ENCODE measurements at places on chromosomes 16 and 17.

GRCh38 chr16:4898811-4899473 lies 38.0 kb downstream of the PPL start:
- DNase-seq = no peak

DNA sequence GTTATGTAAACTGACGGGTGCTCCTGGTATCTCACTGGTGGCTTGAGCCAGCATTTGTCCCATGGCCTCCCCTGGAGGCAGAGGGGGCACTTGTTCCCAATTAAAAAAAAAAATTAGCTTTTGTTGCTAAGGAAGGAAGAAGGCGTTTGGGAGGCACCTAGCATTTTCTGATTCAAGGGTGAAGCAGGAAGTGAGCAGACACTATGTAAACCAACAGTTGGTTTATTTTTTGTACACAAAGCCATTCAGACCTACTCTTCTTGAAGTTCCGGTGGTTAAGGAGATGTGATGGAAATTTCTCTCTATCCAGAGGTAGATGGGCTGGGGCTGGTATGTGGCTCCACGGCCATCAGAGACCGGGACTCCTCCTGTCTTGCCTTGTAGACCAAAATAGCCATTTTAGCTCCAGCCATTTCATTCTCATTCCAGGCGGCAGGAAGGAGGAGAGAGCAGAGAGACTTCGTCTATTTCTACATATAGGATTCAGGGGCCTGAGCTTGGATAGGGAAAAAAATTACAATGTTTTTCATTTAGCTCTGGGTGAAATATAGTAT lies 103.0 kb downstream of the SNX29 start:
- no peak for DNase-seq

GRCh38 chr16:1926271-1926670 lies 8.1 kb upstream of the HS3ST6 start:
- DNase-seq = no peak

DNA sequence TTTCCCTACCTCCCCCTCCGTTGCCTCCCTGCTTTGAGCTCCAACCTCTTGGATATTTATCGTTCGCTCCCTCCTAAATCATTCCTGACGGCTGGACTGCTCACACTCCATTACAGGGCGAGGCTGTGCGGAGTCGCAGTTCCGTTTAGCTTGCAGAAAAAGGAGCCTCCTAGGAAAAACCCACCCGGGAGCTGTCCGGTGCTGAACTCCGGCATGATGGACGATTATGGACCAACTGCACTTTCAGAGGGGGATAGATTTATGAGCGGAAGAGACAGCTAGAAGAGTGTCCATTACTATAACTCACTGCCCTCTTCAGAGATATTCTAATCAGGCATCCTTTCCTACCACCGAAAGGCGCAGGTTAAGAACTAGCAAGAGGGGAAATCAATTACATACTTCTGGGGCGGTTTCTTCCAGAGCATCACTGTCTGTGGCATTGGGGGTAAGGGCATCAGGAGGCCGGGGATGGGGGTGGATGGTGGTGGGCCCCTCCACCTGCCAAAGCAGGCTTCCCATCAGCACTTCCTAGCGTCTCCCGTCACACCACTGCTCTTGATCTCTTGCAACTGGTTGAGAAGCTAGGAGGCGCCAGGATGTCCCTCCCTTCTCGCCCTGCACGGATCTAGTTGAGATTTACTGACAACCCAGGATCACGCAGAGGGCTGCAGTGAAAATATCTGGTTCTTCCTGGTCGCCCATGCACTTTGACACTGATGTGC lies 251.2 kb downstream of the ENGASE start:
- DNase-seq = no peak

DNA sequence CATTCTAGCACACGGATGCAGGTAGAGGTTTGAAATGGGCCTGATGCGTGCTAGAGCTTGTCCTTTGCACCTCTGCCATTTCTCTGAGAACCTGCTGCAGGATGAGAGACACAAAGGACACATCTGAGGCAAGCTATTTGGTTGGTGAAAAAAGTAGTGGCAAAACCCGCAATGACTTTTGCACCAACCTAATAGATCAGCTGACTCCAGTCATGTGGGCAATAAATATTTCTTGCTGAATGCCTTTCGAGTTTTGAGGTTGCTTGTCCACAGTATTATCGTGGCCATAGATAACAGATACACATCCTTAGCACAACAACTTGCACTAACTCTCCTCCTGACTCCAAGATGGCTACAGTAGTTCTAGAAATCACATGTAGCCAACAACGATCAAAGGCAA lies 57.8 kb upstream of the ZNF423 start:
- no peak for DNase-seq

GRCh38 chr17:14772776-14773175 lies 471.9 kb downstream of the HS3ST3B1 start:
- DNase-seq = no peak

- DNase-seq = no peak
Observed at GRCh38 chr16:84109598-84110335, 7.0 kb downstream of the MBTPS1 start.

DNA sequence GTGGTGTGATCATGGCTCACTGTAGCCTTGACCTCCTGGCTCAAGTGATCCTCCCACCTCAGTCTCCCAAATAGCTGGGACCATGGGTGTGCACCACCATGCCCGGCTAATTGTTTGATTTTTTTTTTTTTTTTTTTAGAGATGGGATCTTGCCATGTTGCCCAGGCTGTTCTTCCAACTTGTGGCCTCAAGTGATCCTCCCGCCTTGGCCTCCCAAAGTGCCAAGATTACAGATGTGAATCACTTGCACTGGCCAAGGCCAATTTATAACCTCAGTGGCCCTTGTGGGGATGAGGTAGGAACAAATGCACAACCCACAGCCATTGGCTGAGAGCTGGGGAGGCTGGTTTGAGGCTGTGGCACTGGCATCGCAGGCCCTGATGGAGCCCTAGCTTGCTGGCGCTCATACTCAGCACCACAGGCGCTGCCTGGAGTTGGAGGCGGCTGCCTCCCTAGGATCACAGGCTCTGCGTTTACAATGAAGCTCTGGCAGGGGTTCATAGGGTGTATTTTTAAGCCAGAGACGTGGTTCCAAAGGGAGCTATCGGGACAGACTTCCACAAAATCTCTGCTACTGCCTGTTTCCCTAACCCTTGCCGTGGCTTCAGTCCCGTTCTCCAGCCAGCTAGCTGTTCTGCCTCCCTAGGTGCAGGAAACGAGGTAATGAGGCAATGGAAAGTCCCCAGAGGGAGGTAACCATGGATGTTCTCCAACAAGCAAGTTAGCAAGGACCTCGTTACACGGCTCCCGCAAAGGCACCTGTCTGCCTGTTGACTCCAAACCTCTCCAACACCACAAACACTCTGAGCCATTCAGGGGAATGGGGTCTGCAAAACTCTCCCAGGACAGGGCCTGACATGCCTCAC lies 2.9 kb downstream of the ABCA3 start:
- DNase-seq = no peak

DNA sequence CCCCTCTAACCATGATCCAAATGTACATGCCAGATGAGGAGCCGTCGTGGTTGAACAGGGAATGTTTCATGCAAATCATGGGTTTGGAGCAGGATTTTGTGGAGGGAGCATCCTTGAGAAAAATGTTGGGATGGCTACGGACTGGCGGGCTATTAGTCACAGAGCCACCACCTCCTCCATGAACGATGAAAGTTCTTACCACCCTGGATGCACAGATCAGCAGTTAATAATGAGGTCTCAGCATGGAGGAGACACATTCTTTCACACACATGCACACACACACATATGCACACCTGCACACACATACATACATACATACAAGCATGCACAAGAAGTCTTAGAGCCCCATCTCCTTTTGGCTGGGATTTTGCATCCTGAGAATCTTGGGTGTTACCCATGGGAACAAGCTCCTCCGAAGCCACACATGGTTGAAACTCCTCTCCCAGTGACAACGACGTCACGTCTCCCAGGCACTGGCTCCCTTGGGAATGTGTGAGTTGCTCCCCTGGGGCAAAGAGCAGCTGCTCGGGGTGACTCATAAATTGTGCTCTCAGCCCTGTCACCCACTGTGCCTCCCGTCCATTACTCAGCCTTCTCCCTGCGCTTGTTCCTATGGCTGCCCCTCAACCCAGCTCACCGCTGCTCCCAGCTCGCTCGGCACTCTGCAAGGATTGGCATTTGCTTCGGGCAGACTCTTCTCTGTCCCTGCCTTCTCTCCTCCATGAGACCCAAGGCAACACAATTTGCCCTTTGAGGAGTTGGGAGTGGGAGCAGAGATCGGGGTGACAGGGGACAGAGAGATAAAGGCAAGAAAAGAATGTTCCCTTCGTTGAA lies 344.6 kb downstream of the SOX9 start:
- DNase-seq = no peak

- no peak for DNase-seq
Observed at GRCh38 chr17:57849163-57849873, 526 bp downstream of the MRPS23 start.

DNA sequence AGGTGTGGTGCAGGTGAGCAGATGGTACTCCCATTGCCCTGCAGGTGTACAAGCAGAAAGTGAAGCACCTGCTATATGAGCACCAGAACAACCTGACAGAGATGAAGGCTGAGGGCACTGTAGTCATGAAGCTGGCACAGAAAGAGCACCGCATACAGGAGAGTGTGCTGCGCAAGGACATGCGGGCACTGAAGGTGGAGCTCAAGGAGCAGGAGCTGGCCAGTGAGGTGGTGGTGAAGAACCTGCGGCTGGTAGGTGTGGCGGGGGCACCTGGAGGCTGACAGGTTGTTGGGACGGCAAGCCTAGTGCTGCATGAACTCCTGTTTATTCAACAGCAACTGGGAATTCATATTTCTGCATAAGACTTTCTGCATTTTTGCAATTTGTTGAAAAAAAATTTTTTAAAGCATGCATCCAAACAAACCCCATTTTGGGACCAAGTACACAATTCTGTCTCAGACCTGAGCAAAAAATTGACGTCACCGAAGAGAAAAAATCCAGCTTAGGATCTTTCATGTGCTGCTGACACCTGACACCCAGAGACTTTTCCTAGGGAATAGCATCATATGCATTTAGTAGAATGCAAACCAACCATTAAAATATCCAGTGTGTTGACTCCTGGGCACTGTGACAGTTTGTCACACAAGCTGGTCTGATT lies 13.5 kb upstream of the DBNDD1 start:
- no peak for DNase-seq
